ENCODE measurements at places on chromosomes 2 and 18. TPM values are rescaled to one million over a fixed set of nuclear protein-coding genes. Genes with fewer than 3 reads are reported as not detected.

The PDE1A gene
- 12.1 TPM for polyA plus RNA-seq

The KYNU gene
- polyA plus RNA-seq: 0.63 TPM

The ALLC gene
- polyA plus RNA-seq: not detected

DNA sequence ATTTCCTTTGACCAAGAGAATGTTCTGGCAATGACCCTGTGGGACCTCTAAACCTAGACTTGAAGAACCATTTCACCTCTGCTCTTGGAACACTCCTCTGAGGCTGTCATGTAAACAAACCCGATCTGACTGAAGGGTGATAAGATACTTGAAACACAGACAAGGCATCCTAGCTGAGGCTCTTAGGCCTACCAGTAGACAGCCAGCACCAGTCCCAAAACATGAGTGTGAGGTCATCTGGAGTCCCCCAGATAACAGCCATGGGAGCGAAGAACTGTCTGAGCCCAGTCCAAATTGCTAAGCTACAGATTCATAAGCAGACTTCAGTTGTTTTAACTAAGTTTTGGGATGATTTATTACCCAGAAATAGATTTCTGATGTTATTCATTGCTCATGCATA, 39.5 kb upstream of the LHCGR start:
- DNase-seq: no peak

DNA sequence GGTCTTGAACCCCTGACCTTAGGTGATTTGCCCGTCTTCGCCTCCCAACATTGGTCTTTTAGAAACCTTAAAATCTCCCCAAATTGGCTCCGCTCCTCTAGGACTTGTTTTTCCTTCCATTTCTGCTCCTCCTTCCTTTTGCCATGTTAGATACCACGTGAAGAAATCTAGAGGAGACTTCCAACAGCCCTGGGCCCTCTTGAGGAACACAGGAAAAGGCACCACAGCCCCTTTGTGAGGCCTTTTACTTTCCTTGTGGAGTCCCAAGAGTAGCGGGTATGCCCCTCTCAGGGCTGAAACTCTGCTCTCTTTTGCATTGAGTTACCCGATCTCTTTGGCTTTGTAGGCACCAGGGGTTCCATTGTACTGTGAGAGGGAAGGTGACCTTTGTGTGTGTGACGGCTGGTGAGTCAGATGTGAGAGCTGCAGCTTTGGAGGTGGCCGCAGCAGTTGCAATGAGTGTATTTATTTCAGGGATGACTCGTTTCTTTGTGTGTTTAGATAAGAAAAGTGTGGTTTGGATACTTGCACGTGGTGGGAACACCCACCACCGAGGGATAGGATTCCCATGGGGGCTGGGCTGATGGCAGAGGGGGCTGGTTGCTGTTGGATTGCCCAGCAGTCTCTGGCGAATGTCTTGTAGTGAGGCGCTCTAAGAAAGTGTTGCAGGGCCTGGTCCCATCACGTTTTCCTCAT, 218.4 kb upstream of the HS6ST1 start:
- no peak for DNase-seq

GRCh38 chr2:172046866-172047565, 38.3 kb upstream of the DLX1 start:
- no peak for DNase-seq

GRCh38 chr2:171281110-171281509, 120.4 kb upstream of the TLK1 start:
- no peak for DNase-seq

- no peak for DNase-seq
Observed at GRCh38 chr2:39515273-39515896, 78.3 kb upstream of the MAP4K3 start.

All from muscle of arm (tissue), 14 donors.